Hepatic stellate cell (primary cell): ENCODE measurements at places on chromosomes 3 and 15.

- DNase-seq: no peak
These were observed 78.8 kb downstream of the MCF2L2 start for GRCh38 chr3:183349421-183350157.

GRCh38 chr3:195095035-195095703 is 175.8 kb downstream of the XXYLT1 start:
- no peak for DNase-seq

DNA sequence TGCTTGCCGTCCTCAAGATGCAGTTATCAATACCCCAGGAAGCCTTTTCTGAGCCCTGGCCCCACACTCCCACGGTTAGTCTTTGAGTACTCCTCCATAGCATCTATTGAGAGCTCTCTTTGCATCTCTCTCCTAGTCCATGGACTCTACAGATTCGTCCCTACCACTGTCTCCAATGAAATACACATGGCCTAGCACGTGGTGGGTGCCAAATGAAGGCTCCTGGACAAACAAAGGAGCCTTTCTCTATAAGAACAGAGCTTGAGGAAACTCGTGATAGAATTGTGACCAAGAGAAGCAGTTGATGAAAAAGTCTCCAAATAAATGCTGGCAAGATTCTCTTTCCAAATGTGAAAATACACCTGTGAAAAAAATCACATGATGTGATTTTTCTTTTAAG is 166.1 kb downstream of the GABRG3 start:
- DNase-seq: no peak

- peak; percentile 84 for DNase-seq
These were observed 81.1 kb downstream of the CHSY1 start for GRCh38 chr15:101170568-101171350.

GRCh38 chr3:21613372-21614070 is 137.5 kb downstream of the ZNF385D start:
- no peak for DNase-seq

- no peak for DNase-seq
These were observed 38.7 kb upstream of the ROBO2 start for GRCh38 chr3:77001062-77001701.

GRCh38 chr15:49810720-49811119 is 189.9 kb downstream of the DTWD1 start:
- DNase-seq: no peak

DNA sequence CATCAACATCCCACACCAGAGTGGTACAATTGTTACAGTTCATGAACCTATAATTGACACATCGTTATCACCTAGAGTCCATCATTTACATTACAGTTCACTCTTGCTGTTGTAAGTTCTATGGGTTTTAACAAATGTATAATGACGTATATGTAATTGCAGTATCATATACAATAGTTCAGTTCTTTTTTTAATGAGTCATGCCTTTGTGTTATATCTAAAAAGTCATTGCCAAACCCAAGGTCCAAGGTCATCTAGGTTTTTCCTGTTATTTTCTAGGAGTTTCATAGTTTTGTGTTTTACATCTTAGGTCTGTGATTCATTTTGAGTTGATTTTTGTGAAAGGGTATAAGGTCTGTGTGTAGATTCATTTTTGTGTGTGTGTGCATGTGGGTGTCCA is 160.9 kb upstream of the GALNT15 start:
- DNase-seq: no peak

DNA sequence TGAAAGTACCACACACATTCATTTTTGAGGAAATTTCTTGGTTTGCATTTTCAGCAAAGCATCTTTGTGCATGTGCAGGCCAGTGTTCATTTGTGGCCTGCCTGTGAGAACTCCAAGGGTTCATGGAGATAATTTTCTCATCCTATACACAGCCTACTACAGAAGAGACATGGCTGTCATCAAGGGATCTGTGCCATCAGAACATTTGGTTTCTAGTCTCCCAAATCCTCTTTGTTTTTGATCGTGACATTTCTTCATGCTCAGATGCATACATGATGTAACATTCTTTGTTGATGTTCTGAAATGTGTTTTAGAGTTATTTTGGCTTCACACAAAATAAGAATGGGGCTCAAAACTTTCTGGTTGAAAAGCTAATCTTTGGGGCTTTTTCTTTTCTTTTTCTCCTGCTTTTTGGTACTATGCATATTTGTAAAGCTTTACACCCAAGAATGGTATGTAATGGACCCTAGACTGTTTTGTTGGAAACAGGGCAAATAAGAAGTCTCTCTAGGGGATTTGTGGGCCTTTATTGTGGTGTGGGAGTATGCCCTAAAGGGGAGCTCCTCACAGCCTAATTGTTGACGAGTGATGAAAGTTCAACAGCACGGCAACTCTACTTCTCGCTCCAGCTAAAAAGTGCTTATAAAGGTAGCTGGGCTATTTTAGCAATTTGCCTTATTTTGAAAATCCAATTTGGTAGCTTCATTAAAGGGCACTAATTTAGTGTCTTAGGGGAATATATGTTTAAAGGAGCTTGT is 3.2 kb upstream of the ARPP21 start:
- DNase-seq: no peak

GRCh38 chr3:161356287-161356686 is 15.0 kb downstream of the SPTSSB start:
- no peak for DNase-seq

DNA sequence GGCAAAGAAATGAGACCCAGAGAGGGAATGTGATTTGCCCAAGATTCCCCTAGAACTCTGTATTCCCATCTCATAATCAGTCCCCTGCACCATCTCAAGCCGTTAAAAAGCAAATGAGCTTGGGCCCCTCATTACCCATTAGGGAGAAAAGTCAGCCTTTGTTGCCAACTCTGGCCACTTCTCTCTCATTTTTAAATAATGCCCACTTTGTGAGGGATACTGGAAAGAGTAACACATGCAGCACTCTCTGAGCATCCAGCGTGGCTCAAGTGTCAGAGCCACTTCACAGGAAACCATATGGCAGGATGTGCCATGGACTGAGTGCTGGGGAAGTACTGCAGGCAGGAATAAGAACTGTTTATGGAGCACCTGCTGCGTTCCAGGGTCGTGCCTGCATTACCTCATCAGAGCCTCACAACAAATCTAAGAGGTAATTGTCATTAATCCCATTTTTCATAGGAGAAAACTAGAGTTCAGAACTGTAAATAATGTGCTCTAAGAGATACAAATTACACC is 49.8 kb upstream of the SLC6A1 start:
- no peak for DNase-seq

DNA sequence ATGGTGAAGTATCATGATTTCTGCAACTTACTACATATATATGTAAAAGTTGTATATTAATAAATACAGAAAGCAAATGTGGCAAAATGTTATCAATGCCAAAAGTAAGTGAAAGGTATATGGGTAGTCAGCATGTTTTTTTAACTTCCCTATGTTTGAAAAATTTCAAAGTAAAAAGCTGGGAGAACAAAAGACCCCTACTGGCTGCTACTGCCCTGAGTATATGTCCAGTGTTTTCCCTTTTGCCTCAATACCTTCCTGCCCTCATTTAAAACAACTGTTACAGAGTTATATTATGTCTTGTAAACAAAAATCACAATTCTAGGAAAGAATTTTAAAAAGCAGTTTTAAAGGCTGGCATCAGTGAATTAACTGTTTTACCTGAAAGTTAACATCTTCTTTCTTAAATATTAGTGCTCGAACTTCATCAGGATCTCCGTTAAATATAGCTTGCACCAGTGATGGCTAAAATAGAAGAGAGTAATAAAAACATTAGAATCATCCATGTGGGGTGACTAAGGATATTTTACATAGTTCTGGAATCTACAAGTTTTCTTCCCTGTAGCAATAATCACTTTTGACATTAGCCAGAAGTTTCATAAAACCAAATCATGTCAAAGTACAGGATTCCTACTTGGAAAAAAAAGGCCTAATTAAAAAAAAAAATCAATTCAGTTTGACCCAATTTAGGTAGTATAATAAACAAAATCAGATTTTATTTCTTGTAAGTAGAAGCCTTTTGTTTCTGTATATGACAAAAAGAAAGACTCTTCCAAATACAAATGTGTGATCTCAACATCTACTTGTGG is 2.7 kb downstream of the ANKRD28 start:
- DNase-seq: no peak

DNA sequence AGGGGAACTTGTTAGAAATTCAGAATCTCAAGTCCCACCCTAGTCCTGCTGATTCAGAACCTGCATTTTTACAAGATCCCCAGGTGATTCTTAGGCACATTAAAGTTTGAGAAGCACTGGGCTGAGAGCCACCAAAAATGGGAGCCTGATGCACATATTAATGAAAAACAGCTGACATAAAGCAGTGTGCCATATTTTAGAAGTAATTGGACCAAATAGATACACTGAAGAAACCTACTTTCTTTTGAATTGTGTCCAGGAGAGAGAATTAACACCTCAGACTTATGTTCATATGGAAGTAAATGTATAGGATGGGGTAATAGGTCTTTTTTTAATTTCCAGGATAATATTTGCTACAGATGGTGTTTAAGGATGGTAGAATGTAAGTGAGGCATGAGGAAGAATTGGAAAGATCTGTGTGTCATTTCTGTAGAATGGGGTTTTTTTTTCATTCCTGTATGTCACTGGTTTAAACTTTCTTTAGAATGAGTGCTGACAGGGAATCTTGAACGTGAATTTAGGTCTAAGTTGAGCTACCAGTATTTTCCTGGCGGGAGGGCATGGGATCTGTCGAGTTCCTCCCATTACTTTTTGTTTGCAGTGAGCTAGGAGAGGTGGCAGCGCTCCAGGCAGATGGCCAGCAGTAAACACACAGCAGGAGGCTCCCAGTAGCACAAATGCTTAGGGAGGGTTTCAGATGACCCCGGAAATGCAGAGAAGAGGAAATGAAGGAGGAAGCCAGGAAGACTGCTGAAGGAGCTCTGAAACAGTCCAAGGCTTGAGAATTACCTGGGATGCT is 185.6 kb downstream of the PLCL2 start:
- DNase-seq: no peak

GRCh38 chr3:178393824-178394223 is 142.4 kb upstream of the KCNMB2 start:
- DNase-seq: peak; percentile 41

DNA sequence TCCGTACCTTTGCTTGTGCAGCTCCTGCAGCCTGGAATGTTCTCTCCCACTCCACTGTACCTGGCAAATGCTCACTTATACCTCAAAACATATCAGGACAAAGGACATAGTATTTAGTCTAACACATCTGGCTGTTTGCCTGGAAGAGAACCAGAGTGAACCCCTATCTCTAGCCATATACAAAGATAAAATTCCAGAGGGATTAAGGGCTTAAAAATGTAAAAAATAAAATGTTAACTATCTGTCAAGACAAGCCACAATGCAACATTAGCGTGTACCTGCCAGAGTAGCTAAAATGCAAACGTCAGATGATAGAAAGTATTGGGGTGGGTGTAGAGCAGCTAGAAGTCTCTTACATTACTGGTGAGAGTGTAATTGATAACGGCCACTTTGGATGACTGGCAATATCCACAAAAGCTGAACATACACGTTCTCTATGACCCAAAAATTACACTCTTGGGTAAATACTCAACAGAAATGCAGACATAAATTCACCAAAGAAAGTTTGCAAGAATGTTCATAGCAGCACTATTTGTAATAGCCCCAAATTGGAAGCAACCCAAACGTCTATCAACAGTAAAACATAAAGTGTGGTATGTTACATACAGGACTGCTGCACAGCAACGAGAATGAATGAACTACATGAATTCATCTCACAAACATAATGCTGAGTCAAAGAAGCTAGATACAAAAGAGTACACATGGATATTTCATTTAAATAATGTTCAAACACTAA is 18.2 kb upstream of the ADPGK start:
- no peak for DNase-seq

DNA sequence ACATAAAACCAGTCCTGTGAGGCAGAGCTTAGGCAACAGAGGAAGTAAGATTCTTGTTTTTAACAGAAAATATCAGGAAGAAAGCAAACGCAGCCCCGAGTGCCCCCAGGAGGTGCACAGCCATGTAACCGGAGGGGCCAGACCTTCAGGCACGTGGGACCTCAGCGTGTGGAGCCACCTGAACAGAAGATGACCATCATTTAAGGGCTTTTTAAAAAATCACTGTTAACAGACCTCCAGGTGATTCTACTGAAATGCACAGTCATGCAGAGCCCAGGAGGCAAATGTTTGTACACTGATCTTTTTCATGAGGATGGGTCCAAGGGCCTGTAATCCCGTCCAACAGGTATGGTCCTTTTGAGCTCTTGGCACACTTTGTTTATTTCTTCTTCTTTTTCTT is 38.8 kb downstream of the SPG21 start:
- DNase-seq: no peak

DNA sequence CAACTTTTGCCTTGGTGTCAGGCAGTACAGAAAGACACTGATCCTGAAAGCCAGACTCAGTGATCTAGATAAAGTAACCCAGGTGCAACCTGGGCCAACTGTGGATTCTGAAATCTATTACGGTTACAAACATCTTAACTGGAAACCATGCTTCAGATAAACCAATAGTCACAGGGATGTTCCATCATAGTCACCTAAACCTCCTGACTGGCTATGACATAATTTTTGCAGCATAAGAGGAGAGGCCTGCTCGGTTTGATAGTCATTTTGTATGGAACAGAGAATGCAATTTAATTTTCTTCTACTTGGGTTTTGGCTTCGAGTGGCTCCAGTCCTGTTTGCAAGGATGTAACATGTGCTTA is 3.7 kb downstream of the SLCO3A1 start:
- no peak for DNase-seq

- DNase-seq: no peak
These were observed 112.9 kb downstream of the CORO2B start for GRCh38 chr15:68691705-68692104.

GRCh38 chr3:126151562-126152302 is 28.7 kb downstream of the ALDH1L1 start:
- DNase-seq: no peak

- DNase-seq: no peak
These were observed 614.4 kb downstream of the FHIT start for GRCh38 chr3:60636846-60637245.

- no peak for DNase-seq
These were observed 632 bp downstream of the MTHFS start for GRCh38 chr15:79896131-79896633.

- DNase-seq: no peak
These were observed 101.6 kb downstream of the CBLB start for GRCh38 chr3:105767216-105767615.

GRCh38 chr3:55294557-55294956 is 192.5 kb downstream of the WNT5A start:
- no peak for DNase-seq

DNA sequence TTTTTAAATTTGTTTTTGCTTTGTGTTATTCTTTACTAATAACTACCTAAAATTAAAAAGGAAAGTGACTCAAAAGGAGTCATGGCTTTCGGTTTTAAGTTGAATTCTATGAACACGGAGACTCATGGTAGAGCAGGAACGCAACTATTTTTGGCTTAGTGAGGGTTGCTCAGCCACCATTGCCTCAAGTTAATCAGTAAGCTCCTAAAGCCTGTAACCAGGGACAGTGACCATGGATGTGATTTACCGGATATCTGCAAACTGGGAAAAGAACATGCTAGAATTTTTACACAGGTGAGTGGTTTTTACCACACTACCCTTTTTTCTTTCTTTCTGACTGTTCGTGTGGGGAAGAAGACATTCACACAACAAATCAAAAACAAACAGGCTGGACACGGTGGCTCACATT is 11.8 kb downstream of the SLC12A8 start:
- DNase-seq: no peak
